ENCODE measurements at places on chromosomes 6 and 20. TPM values are rescaled to one million over a fixed set of nuclear protein-coding genes. Genes with fewer than 3 reads are reported as not detected.

The KCNK5 gene
- total RNA-seq: 26.0 TPM

The SERPINB6 gene
- total RNA-seq: 36.9 TPM

The PRDM13 gene
- total RNA-seq: not detected

The HTR1E gene
- total RNA-seq: not detected

The SRXN1 gene
- 17.5 TPM for total RNA-seq

The RAB32 gene
- 17.7 TPM for total RNA-seq

The OR2B6 gene
- total RNA-seq: not detected

The PRKN gene
- total RNA-seq: 7.7 TPM

The EPB41L1 gene
- total RNA-seq: 9.0 TPM

The OVOL2 gene
- total RNA-seq: 27.0 TPM

The C20orf144 gene
- total RNA-seq: not detected

The CGA gene
- total RNA-seq: 1.4 TPM

The BFSP1 gene
- total RNA-seq: 2.6 TPM

The RTF2 gene
- total RNA-seq: 57.8 TPM

The TTLL9 gene
- total RNA-seq: not detected

The NRSN1 gene
- not detected for total RNA-seq

The PHACTR3 gene
- total RNA-seq: 6.6 TPM

The NRSN2 gene
- 16.6 TPM for total RNA-seq

The MOG gene
- total RNA-seq: not detected

The UST gene
- total RNA-seq: 16.4 TPM

The SYCP2 gene
- 12.9 TPM for total RNA-seq

The SLC13A3 gene
- total RNA-seq: 3.3 TPM

The KCNS1 gene
- 1.6 TPM for total RNA-seq

The PRR18 gene
- total RNA-seq: not detected

The SRF gene
- total RNA-seq: 14.8 TPM

The NKAIN2 gene
- not detected for total RNA-seq
